ENCODE measurements at places on chromosomes 2 and 18.

DNA sequence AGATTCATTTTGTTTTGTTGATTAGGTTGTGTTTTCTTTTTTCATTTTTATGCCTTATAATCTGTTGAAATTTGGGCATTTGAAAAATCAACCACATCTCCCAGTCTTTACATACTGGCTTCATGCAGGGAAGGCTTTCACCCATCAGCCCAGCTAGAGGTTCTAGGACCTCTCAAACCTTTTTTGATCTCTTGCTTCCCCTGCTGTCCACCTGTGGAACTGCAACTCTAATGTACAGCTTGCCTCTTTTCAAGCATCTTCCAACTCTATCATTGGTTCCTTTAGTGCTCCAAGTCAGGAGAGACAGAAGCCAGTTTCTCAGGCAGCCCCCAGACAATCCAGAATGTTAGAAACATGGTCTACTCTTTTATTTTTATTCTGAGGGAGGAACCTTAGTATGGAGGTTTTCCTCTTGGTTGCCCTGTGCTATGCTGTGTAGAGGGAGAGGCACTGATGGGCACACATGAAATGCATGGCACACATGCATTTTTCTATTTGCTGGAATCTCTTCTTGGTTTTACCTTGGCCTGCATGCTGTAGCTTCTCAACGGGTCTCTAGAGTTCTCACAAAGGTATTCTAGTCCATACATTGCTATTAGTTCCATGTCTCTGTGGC is 107.2 kb upstream of the L3MBTL4 start:
- peak; percentile 64 for DNase-seq

- no peak for DNase-seq
Measured at GRCh38 chr2:235008584-235009044, 56.8 kb downstream of the SH3BP4 start.

- DNase-seq, result no peak
Measured at GRCh38 chr2:9212010-9212635, 5.5 kb downstream of the ASAP2 start.

GRCh38 chr2:27920148-27920885 is 29.8 kb downstream of the BABAM2 start:
- DNase-seq, result peak; percentile 60

- no peak for DNase-seq
Measured at GRCh38 chr18:73646772-73647171, 500.9 kb downstream of the FBXO15 start.

All from OCI-M1 (cell line).